Activated T-helper 1 cell treated with Interleukin-2 at 50 U/mL for 16 hours (primary cell): ENCODE measurements at places on chromosomes 12 and 14.

- DNase-seq: no peak
Measured at GRCh38 chr12:560691-561390, 101.1 kb downstream of the B4GALNT3 start.

DNA sequence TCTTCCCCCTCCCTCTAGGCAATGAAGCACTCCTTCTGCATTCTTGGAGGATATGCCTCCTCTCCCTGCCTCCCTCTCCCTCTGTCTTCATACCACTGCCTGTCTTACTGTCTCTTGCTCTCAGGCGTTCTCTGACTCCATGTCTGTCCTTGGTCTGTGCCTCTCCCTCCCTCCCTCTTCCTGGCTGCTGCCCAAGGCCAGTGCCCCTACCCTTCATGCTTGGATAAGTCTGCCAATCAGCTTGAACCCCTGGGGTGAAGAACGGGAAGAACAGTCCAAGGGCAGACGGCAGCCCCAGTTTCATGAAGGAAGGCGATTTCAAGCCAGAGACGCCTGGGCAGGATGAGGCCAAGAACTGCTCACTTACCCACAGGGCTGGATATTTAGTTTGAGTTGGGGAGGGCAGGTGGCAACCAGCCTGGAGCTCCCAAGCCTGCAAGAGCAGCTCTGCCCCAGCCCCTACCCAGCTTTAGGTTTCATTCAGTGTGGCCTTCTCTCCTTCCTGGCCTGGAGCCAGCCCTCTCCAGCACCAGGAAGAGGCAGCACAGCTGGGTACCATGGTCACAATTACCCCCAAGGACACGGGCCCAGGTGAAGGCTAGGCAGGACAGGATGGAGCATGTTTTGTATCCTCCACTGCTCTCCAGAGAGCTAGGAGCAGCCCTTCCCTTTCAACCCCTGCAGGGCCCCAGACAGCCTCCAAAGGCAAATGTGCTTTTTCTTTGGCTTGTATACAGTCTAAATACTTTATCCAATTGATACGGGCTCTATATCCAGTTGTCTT, 35.8 kb upstream of the LTBP2 start:
- DNase-seq: no peak

- DNase-seq: no peak
Measured at GRCh38 chr14:33393895-33394368, 455.3 kb downstream of the NPAS3 start.

- no peak for DNase-seq
Measured at GRCh38 chr14:97866195-97866594, 1069.0 kb downstream of the VRK1 start.

- DNase-seq: no peak
Measured at GRCh38 chr14:74500417-74501134, 7.0 kb downstream of the ISCA2 start.

- DNase-seq: no peak
Measured at GRCh38 chr12:93459097-93459496, 8.2 kb upstream of the MRPL42 start.

DNA sequence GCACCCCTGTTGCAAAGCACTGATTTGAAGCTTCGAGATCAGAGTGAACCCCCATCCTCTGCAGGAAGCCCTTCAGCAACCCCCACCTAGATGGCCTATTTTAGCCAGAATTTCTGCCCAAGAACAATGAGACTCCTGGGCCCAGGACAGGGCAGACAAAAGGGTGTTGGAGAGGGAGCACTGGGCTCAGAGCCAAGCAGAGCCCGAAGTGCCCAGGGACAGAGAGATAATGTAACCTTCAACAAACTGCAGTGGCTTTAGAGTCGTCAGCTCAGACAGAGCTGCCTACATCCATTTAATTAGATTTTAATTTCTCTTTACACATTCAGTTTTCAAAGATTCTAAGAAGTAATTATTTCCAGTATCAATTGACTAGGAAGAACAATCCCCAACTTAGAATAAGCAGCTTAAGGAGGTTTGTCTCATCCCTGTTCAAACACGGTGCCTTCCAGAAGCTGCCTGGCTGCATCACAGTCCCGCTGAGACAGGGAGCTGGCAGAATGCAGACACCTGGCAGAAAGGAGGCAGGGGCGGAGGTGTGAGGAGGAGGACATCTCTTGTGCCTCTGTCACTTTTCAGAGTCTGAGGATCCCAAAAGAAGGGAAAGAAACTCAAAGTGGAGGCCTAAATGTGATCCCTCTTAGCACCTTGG, 504.9 kb upstream of the CCDC196 start:
- no peak for DNase-seq

DNA sequence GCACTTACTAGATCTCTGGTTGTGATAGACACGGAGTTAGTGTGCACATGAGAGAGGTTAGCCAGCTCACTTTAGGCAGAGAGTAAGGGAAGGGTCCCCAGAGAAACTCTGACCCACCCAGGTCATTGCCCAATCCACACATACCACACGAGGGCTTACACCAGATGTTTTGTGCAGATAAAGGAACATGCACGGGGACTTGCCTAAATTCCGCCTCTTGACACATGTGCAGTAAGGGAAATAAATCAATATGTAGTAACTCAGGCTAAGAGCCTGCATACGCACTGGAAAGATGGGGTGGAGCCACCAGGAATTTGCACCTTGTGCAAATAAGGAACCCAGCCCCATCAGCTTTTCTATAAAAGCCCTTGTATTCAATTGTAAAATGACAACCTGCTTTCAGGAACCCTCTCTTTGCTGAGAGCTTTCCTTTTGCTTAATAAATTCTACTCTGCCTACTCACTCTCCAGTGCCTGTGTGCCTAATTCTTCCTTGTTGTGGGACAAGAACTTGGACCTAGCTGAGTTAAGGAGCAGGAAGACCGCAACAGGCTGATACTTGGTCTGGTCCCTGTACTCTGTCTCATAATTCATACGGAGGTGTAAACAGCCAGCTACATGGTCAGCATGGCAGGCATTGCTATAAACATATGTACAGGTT, 120.2 kb downstream of the EMP1 start:
- no peak for DNase-seq

DNA sequence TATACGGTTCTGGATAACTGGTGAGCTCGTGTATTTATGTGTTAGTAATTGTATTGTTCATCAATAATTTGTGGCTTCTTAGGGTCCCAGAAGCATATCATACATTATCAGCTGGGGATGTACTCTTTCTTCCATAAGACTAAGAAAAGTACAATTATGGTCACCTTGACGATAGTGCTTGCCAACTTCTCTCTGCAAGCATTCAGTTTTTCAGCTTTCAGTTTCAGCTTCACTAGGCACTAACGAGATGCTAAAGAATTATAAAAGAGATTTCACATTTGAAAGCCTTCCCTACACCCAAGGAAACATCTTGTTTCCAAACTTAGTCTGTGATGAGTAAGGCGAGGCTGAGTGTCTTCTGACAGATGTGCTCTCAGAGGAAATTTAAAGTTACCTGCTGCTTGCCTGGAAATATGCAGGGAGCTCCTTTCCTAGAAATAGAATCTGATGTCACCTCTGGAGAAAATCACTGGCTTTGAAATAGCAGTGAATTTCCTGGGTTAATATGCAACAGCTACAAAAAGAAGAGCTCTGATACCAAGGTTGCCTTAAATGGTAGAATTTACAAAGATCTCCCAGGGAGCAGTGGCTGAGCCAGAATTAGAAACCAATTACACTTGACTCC, 1419.9 kb upstream of the TMEM132C start:
- no peak for DNase-seq

DNA sequence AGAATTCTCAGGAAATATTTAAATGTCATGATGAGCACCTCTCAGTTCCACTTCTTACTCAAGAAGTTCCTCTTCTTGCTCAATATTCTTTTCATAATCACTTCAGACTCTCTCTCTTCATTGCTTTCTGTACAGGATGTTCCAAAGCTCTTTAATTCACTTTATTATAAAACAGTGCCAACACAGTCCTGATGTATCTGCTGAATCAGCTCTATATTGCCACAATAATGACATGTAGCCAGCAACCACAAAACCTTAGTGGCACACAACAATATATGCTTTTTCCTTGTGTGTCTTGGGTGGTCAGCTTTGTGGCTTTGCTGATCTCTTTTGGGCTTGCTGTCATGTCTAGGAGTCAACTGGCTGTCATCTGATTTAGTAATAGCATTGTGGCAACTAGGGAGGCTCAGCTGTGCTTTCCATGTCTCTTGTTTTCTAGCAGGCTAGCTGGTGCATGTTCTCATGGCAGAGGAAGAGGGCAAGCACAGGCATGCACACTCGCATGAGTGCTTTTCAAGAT, 52.8 kb upstream of the SLC2A13 start:
- DNase-seq: no peak

DNA sequence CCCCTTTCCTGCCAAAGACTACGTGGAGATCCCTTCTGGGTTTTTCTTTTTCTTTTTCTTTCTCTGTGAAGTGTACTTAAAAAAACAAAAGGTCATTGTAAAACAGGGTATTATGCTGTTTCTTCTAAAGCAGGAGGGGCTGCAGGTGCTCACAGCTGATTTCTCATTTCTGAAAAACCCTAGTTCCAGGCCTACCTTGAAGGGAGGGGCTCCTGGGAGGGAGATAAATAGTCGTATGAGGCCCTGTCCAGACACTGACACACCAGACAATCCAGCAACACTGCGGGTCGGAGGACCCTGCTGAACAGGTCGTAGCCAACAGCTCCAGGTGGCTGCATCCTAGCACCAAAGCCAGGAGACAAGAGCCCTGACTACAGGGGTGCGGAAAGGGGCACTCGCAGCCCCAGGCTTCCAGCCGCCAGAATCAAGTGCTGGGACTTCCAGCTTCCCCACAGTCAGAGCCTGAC, 41.1 kb downstream of the PSMA6 start:
- DNase-seq: no peak

- DNase-seq: no peak
Measured at GRCh38 chr12:43331935-43332334, 220.1 kb downstream of the ADAMTS20 start.

GRCh38 chr14:38950676-38951075, 152.4 kb downstream of the SEC23A start:
- no peak for DNase-seq
